ENCODE measurements at places on chromosomes 13 and 19.

DNA sequence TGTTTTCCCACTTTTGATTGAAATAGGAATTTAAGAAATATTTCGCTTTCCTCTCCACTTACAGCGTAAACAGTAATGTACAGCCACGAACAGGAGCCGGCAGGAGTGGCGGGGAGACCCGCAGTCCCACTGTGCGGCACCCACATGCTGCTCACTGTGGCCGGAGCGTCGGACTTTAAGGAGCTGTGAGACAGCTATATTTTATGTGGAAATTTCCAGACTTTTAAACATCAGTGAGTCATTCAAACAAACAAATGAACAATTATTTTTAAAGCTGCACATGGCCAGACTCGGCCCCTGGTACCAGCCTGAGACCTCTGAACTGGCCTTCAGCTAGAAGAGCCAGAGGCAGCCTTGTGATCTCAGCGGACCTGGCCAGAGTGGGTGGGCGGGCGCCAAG is 52.5 kb downstream of the CRYL1 start:
- DNase-seq = no peak

GRCh38 chr19:46660008-46660517 is 919 bp downstream of the DACT3 start:
- peak; percentile 44 for DNase-seq

DNA sequence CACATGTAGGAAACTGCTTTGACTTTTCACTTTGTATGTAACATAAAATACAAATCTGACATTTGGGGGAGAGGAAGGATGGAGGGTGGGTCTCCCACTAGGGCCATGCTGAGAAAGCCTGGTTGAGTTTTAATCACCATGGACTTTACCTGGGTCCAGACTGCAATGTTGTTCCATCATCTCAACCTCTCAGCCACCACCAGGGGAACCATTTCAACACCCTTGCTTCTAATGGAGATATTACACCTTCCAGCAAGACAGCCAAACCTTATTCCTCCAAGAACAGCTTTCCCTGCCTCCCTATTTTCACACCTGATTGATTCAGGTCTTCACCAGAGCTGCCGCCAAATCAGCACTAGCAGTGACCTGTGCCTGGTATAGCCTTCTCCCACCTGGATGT is 56.0 kb downstream of the ZAR1L start:
- no peak for DNase-seq

DNA sequence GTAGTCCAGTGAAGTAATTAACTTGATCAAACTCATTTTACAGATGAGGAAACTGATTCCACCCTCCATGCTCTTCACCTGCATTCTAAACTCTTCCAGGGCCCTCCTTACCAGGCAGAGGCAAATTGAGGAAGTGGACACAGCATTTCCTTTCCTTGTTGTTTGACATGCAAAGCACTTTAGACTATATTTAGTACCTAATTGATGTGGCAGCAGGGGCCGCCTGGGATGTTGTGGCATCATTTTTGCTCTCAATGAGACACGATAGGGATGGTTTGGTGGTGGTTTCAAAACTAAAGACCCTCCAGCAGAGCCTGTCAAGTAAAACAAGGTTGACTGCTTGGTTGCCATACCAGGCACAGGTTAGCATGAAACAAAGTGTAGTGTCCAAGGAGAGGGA is 7.9 kb downstream of the SIPA1L3 start:
- no peak for DNase-seq

GRCh38 chr13:27621366-27622101 is at the start of gene POLR1D:
Gene POLR1D (plus strand): TSS chr13:27621892. CDS start chr13:27621984, 92 bp downstream.
- DNase-seq = peak; percentile 70

- no peak for DNase-seq
These were observed 121.0 kb downstream of the COG6 start for GRCh38 chr13:39776439-39776838.

- DNase-seq = no peak
These were observed 22.9 kb downstream of the SBNO2 start for GRCh38 chr19:1151037-1151724.

DNA sequence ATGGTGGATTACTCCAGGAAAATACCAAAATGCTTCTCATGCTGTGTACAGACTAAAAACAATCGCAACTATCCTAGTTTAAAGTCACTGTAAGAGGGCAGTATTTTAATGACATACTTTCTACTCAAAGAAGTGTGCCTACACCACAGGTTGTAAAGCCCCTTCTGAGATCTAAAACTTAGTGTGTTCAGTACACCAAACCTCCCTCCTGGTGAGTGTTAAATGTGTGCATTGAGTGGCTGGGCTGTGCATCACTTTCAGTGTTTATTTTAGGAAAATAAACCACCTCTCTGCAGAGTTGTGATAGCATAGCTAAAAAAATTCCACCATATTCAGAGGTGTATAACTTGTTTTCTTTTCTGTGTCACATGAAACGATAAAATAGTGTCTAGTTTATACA is 263.7 kb downstream of the DACH1 start:
- DNase-seq = no peak

DNA sequence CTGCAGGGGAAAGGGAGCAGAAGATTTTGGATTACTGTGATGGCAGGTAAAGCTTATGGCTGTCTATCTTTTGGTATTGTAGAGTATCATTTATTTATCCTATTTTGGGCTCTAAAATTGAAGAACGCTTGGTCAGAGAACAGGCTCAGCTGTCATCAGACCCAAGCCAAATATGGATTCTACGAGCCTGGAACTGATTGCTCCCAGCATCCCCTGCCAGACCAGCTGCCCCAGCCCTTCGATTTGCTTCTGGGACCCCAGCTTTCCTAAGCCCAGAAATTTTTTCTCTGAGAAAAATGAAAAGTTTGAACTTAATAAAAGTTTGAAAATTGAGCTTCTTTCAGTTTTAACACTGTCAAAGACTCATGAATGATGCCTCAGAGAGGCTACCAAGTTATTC is 472.8 kb downstream of the DACH1 start:
- DNase-seq = no peak

Data from muscle of arm (tissue), 14 donors.